ENCODE measurements at places on chromosomes 6 and 20. TPM values are rescaled to one million over a fixed set of nuclear protein-coding genes. Genes with fewer than 3 reads are reported as not detected.

Gene CRISP2
- polyA plus RNA-seq, result not detected

Gene OPRM1
- not detected for polyA plus RNA-seq

Gene PRICKLE4
- polyA plus RNA-seq, result not detected

Gene PSMB8
- polyA plus RNA-seq, result 297 TPM

Gene ARMH2
- polyA plus RNA-seq, result not detected

Gene RANBP9
- 3.3 TPM for polyA plus RNA-seq

Gene C20orf141
- polyA plus RNA-seq, result not detected

Gene RIPOR2
- polyA plus RNA-seq, result 513 TPM

Gene NR2E1
- polyA plus RNA-seq, result not detected

Gene GPANK1
- polyA plus RNA-seq, result 23.2 TPM

Gene NKX2-2
- not detected for polyA plus RNA-seq

Gene ZBP1
- polyA plus RNA-seq, result 23.7 TPM

Gene TOX2
- polyA plus RNA-seq, result not detected

Gene MKKS
- 22.1 TPM for polyA plus RNA-seq

Gene GPX5
- not detected for polyA plus RNA-seq

Gene SCAND1
- 197 TPM for polyA plus RNA-seq

Gene MMP24
- 0.05 TPM for polyA plus RNA-seq

Gene BPIFB2
- not detected for polyA plus RNA-seq

Gene GGTLC1
- polyA plus RNA-seq, result not detected

Gene LY6G6C
- not detected for polyA plus RNA-seq

Gene RBM24
- polyA plus RNA-seq, result not detected

Gene MCHR2
- not detected for polyA plus RNA-seq

Gene TCP11
- not detected for polyA plus RNA-seq

Gene SYNDIG1
- not detected for polyA plus RNA-seq

Gene OR2H2
- polyA plus RNA-seq, result 0.17 TPM

Gene SLC4A11
- polyA plus RNA-seq, result not detected

Gene STK4
- 116 TPM for polyA plus RNA-seq

Gene DNAJC5
- 2.9 TPM for polyA plus RNA-seq

Gene MLN
- not detected for polyA plus RNA-seq

Gene WFDC2
- polyA plus RNA-seq, result not detected

Gene LPA
- polyA plus RNA-seq, result not detected

Gene DEFB124
- polyA plus RNA-seq, result not detected

Gene TAAR6
- polyA plus RNA-seq, result not detected

Gene ABHD16B
- polyA plus RNA-seq, result not detected

Gene MUC22
- polyA plus RNA-seq, result not detected

Gene FLRT3
- not detected for polyA plus RNA-seq

Gene SASH1
- not detected for polyA plus RNA-seq

Gene SLC22A16
- not detected for polyA plus RNA-seq

Gene KHDRBS2
- polyA plus RNA-seq, result 12.1 TPM

Gene COL21A1
- polyA plus RNA-seq, result not detected

Gene BPIFB1
- polyA plus RNA-seq, result not detected

Gene NRSN1
- not detected for polyA plus RNA-seq

Gene ERVFRD-1
- polyA plus RNA-seq, result not detected

Gene SLC17A1
- not detected for polyA plus RNA-seq

Gene RAET1L
- not detected for polyA plus RNA-seq

Gene LY6G6D
- not detected for polyA plus RNA-seq

Gene EYA4
- not detected for polyA plus RNA-seq

Gene IP6K3
- not detected for polyA plus RNA-seq

Measured in naive B cell (primary cell).